GM12864 (cell line): ENCODE measurements at places on chromosomes 4 and X.

DNA sequence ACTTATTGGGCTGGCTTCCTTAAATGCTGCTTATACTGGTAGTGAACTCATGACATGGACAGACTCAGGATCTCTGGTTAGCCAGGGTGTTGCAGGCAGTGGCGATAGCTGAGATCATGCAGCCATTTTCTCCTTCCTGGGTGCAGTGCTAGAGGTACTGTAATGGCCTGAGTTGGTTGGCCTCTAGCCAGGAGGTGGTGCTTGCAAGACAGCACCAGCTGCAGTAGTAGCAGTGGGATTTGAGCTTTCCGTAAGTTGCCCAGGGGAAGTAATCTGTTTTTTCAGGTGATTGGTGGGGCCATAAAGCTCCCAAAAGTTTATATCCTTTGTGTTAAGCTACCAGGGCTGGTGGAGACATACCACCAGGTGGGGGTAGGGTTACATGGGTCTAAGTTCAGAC lies 45.1 kb upstream of the AADAT start:
- DNase-seq = no peak

GRCh38 chr4:71713611-71714203 lies 70.2 kb downstream of the GC start:
- DNase-seq = no peak

DNA sequence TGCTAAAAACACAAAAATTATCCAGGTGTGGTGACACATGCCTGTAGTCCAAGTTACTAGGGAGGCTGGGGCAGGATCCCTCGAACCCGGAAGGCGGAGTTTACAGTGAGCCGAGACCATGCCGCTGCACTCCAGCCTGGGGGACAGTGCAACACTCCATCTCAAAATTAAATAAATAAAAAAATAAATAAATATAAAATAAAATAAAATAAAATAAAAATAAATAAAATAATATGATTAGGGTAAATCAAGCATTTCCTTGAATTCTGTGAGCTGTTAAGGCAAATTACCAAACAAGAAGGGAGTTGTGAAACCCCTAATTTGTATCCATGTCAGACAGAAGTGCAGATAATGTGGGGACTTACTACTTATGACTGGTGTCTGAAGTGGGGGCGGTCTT lies 1928.9 kb upstream of the IGFBP7 start:
- no peak for DNase-seq

GRCh38 chr4:108828620-108829019 lies 65.8 kb upstream of the ETNPPL start:
- no peak for DNase-seq

GRCh38 chr4:5814421-5814820 lies 78.5 kb downstream of the CRMP1 start:
- no peak for DNase-seq

GRCh38 chr4:4333265-4333706 lies 43.2 kb downstream of the ZBTB49 start:
- no peak for DNase-seq

DNA sequence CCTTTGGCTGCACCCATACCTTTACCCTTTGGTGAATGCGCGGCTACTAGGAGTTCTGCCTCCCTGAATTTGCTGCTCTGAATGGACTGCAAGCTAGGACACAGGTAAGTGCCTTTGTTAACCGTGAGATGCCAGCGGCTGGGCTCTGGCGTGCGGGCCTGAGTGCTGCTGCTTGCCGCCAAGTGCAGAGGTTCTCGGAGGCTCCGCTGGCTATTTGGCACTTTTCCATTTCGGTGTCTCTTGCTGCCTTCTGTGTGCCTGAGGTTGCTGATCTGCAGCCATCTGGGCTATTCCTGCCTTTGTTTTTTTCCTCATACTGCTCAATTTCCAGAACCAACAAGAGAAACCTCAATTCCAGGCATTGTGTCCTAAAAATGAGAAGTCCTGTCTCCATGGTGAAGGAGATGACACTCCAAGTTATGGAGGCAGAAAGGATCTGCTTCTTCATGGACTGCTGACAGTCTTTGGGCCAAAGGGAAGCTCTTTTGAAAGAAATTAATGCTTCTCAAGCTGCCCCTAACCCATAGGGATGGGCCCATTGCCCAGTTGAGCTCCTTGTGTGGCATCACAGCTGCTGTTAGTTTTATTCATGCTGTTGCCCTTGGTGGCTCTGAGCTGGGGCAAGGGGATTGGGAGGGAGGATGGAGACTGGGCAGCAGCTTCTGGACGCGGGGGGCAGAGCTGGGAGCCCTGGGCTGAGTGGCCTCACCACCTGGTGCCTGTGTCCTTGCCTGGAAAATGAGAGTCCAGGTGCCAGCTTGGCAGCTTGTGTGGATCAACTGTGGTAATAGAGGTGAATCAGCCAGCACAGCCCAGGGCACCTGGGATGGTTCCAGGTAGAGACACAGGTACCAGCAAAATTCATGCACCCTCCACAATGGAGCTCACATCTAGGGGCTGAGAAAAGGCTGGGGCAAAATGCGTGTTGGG lies 3.8 kb upstream of the TBC1D14 start:
- DNase-seq = no peak

- DNase-seq = no peak
Measured at GRCh38 chr4:55887594-55887993, 34.1 kb downstream of the EXOC1 start.

DNA sequence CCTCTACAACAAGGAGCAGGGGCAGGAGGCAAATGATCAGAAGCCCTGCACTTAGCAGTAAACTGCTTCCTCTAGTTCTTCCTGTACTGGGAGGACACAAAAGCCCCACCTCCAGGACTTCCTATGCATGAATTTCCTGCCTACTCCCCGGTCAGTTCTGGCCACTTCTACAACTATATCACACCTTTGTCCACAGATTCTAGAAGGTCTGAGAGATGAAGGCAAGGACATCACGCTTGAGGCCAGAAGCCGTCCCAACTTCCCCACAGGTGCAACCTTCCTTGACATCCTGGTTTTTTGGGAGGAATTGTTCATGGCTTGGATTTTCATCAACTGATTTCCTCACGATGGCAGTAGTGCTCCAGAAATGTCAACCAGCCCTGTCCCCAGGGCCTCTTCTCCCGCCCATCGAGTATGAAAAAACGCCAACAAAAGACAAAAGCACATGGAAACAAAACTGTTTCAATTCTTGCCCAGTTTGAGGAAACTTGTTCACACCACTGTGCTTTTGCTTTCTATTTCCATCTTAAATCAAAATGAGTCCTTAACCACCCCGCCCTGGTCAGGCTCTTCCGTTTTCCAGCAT lies 206.5 kb upstream of the STK26 start:
- no peak for DNase-seq

- no peak for DNase-seq
Measured at GRCh38 chr4:159010563-159011260, 92.2 kb upstream of the RAPGEF2 start.

- DNase-seq = no peak
Measured at GRCh38 chrX:19695884-19696283, 180.6 kb upstream of the MAP3K15 start.

DNA sequence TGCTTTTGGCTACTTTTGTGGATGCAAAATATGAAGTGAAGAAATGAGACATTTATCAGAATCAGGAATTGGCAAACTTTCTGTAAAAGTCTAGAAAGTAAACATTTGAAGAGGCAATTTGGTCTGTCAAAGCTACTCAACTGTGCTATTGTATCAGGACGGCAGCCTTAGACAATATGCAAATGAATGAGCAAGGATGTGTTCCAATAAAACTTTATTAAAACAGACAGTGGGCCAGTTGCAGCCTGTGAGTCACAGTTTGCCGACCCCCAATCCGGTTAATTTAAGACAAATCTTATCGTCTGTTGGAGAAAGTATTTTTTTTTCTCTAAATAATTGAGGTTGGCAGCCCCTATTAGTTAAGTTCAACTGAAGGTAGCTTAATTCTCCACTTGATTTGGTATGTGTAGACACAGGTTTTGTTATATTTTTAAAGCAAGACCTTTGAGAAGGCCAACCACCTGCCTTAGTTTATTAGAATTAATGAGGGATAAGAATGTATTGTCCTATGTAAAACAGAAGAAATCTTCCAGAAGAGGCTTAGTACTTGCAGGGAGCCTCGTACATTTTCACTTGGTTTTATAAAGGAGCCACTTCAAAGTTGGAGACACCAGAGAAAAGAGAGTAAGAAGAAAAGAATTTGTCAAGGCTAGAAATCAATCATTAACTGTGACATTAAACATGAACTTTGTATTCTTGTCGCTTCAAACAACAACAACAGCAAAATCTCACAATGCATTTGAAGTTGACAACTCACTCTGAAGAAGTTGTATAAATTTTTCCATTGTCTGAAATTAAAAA lies 81.6 kb upstream of the FAT1 start:
- DNase-seq = no peak

DNA sequence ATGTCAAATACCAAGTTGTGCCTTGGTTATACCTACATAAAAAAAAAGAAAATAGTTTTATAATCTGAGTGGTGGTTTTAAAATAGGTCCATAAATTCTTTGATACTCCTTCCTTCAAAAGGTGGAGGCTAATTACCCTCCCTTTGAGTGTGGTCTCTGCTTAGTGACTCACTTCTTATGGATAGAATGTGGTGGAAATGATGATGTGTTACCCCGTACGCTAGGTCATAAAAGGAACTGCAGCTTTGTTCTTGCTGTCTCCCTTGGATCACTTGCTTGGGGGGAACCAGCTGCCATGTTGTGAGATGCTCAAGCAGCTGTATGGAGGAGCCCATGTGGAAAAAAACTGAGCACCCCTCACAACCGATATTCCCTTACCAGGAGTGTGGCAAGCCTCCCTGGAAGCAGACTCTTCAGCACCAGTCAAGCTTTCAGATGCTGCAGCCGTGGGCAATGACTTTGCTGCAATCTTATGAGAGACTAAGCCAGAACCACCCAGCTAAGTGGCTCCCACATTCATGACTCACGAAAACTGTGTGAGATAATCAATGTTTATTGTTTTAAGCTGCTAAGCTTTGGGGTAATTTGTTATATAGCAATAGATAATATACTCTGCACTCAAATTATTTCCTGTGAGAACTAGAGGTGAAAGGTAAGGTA lies 195.0 kb upstream of the GATB start:
- no peak for DNase-seq

DNA sequence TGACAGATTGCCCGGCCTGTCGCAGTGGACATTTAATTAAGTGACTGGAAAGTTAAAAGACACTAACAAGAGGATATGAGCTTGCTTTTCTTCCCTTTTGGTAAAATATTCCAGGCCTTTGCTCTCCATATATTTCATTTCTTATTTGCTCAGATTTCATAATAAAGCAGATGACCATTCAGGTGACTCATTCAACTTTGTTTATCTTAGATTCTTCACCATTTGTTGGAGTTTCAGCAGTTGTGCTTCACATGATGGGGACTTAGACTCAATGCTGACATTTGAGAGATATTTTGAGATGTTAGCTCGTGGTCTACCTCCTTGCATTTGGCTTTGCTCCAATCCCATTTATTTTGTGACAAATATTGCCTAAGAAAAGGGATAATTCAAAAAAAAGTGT lies 312.2 kb downstream of the ARHGAP24 start:
- no peak for DNase-seq

DNA sequence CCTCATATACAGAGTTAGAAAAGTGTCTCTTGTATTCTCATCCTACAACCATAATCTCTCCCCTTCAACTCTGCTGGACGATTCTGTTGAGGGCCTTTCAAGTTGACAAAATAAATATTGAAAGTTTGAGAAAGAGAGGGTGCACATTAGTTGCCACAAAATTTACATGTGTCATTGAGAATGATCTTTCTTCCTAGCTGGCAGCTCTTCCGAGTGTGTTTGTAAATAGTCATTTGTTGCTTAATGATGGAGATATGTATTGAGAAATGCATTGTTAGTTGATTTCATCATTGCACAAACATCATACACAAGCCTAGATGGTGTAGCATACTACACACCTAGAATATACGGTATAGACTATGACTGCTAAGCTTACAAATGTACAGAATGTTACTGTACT lies 632.8 kb upstream of the AMOT start:
- no peak for DNase-seq

DNA sequence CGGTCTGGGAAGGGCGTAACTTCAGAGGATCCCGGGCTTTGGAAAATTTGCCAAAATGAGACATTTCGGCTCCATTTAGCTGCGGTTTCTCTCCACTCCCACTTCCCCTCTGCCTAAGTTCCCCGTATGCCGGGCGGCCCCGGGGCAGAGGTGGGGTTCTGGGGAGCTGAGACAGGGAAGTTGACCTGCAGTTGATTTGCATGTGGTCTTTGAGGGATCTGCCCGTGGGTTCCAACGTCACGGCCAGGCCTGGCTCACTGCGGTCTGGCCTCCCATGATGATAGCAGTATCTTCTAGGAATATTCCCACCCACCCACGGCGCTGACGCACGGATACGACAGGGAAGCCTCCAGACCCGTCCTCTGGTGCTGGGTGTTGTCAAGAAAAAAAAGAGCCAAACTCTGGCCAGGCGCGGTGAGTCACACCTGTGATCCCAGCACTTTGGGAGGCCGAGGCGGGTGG lies 27.3 kb upstream of the CRLF2 start:
- peak; percentile 35 for DNase-seq

DNA sequence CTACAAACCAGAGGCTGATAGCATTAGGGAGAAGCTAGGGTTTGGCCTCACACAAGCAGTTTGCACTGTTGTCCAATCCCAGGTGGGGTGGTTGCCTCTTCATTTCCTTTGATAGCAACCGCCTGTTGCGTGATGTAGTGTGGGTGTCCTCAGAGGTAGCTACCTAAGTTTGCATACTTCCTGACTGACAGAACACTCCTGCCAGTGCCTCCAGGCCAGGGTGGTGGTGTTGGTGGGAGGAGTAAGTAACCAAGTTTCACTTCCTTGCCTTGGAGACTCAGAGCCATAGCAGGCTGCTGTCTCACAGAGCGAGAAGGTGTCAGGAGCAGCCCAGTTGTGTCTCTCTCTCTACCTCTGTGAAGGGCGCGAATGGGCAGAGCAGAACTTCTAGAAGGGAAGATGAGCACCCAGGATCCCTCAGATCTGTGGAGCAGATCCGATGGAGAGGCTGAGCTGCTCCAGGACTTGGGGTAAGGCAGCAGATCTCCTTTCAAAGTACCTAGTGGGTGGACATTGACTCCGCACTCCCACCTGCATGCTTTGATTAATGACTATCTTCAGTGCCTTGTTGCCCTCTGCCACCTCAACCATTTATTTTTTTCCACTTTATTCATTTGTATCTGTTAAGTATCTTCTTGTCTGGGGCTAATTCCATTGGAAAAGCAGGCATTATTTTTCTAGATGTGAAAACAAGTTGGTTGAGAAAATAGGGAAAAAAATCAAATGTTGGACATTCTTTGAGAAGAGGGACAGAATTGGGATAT lies at the start of gene DAPP1:
TSS of gene DAPP1 (plus strand) at position 283 of the 764 bp plus-strand sequence. CDS start at position 370, 87 bp downstream.
- DNase-seq = peak; percentile 96

GRCh38 chr4:166144607-166145006 lies 271.6 kb downstream of the TLL1 start:
- DNase-seq = no peak

GRCh38 chr4:174553031-174553430 lies 30.7 kb upstream of the HPGD start:
- no peak for DNase-seq

DNA sequence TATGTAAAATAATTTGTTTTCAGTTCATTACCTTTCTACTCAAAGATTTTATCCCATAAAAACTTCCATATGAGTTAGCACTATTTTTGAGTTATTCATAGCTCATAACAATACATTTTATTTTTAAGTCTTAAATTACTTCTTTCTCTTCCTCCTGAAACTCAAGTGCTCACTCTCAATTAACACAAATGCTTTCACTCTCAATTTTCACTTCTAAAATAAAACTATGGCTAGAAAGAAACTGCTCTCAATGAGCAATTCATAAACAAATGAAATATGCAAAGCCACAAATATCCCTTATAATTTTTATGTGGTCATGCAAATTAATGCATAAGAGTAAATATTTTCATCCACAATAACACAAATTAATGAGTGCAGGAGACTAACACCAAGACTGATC lies 38.8 kb downstream of the MAML3 start:
- no peak for DNase-seq

- no peak for DNase-seq
Measured at GRCh38 chr4:183029365-183029764, 69.7 kb upstream of the WWC2 start.
